ENCODE measurements at places on chromosomes 7 and 10. TPM values are rescaled to one million over a fixed set of nuclear protein-coding genes. Genes with fewer than 3 reads are reported as not detected.

Gene ASAH2
- total RNA-seq = 2.4 TPM

- peaks cover 10% of the 10 kb centered on the region for H3K4me1 ChIP-seq
- no peak overlapping the region for H3K27ac ChIP-seq
- peak; percentile 78 for DNase-seq
- H3K36me3 ChIP-seq = no peaks in the 10 kb centered on the region
- H3K27me3 ChIP-seq = no peaks in the 10 kb centered on the region
- H3K4me3 ChIP-seq = no peak overlapping the region
Observed at GRCh38 chr10:17179002-17179401, 22.5 kb downstream of the TRDMT1 start.

- peaks cover 15% of the 10 kb centered on the region for H3K27me3 ChIP-seq
- no peak for DNase-seq
- H3K4me3 ChIP-seq = no peak overlapping the region
- no peaks in the 10 kb centered on the region for H3K4me1 ChIP-seq
- H3K36me3 ChIP-seq = no peaks in the 10 kb centered on the region
Observed at GRCh38 chr10:97150013-97150595, 35.7 kb downstream of the SLIT1 start.

DNA sequence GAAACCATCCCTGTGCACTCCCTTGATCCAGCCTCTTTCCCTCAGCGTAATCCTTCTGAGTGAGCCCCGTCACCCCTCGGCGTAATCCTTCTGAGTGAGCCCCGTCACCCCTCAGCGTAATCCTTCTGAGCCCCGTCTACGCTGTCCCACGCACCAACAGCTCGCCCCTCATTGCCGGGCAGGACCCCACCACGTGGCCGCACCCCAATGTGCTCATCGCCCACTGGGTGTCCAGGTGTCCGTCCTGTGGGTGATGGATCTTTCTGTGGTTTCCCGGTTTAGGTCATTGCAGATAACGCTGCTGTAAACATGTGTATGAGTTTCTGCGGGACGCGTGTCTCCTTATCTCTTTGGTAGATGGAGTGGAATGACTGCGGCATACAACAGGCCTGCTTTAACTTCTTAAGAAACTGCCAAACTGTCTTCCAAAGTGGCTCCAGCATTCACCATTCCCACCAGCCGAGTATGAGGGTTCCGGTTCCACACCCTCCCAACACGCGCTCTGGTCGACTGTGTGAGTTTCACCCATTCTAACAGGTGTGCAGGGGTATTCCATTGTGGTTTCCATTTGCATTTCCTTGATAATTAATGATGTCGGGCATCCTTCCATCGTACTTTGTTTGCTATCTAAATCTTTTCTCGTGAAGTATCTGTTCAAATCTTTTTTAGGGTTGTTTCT, 42.1 kb upstream of the NKX6-2 start:
- DNase-seq = no peak
- peaks cover 10% of the 10 kb centered on the region for H3K27me3 ChIP-seq
- H3K4me1 ChIP-seq = no peaks in the 10 kb centered on the region
- no peak overlapping the region for H3K27ac ChIP-seq
- no peaks in the 10 kb centered on the region for H3K36me3 ChIP-seq
